Brain microvascular endothelial cell (primary cell): ENCODE measurements at places on chromosomes 4 and X.
A peak's percentile ranks its signal among the peaks of the same experiment; 100 is the strongest.

DNA sequence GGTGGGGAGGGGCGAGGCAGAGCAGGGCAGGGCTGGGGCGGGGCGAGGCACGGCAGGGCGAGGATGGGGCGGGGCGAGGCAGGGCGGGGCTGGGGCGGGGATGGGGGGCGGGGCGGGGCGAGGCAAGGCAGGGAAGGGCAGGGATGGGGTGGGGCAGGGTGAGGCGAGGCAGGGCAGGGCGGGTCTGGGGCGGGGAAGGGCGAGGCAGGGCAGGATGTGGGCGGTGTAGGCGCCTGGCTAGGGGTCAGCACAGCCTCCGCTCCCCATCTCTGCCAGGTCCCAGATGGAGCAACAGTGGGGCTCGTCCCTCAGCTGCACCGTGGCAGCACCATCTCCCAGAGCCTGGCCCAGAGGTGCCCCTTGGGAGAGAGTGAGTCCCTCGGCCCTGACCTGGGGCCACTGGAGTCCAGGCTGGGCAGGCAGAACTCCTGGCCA, 4.2 kb upstream of the SRPK3 start:
- DNase-seq = no peak

- DNase-seq = no peak
These were observed at the start of gene GPC3 for GRCh38 chrX:133985164-133985966. GPC3 (minus strand) TSS chrX:133985594.

GRCh38 chr4:26468977-26469376, 21.3 kb downstream of the CCKAR start:
- no peak for DNase-seq

DNA sequence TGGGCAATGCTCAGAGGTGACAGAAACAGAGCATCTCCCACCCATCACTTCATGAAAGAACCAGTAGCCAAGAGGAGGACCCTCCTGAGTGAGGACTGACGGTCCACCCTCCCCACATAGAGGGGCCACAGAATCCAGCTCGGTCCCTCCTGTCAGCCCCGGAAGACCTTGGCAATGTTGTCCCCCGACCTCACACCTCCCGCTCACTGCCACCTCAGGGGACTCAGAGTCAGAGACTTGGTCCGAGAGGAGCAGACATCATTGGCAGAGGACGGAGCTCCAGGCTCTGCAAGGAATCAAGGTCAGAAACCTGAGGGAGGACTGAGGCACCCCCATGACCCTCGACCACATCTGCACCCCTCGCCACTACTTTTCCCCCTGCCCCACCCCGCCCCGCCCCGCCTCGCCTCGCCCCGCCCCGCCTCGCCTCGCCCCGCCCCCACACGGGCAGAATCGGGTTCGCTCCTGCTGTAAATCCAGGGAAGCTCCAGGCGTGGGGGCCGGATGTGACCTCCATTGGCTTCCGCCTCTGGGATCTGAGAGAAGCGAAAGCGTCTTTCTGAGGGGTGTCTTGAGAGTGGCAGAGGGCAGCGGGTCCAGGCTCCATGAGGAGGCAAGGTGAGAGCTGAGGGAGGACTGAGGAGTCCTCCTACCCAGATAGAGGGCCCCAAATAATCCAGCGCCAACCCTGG, at the start of gene MAGEA11:
Gene MAGEA11 (plus strand): TSS at position 516 of the 692 bp plus-strand sequence. CDS start 1,100 bp downstream, outside the sequence.
- no peak for DNase-seq

- no peak for DNase-seq
These were observed 14.4 kb downstream of the FOXP3 start for GRCh38 chrX:49250066-49250465.

- DNase-seq = no peak
These were observed 13.0 kb downstream of the FGD1 start for GRCh38 chrX:54482839-54483593.

GRCh38 chr4:6277139-6277802, 7.6 kb downstream of the WFS1 start:
- DNase-seq = no peak

GRCh38 chr4:113147498-113148111, 98.2 kb downstream of the ANK2 start:
- DNase-seq = no peak

- DNase-seq = no peak
These were observed 188.2 kb upstream of the ATP6AP2 start for GRCh38 chrX:40392599-40392998.

GRCh38 chrX:134911348-134911747, 79.4 kb upstream of the SMIM10 start:
- no peak for DNase-seq

DNA sequence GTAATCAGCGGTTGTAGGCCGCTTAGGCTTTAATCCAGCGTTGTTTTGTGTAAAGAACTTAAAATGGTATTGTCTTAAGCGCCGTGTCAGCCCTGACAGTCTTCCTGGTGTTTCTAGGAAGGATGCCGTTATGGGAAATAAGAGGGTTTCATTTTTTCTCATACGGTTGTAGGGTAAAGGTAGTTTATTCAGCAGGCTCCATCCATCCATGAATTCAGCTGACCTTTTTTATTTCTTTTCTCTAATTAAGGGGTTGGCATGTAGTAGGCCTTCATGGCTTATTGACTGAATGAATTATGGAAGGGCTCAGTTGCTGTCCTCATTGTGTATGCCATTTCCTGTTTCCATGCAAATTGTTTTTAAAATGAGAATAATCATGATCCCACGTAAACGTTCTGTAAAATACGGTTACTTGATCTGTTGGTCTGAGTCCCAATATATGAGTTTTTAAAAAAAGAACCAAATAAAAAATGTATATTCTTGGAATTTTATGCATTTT, 693 bp downstream of the OCIAD1 start:
- DNase-seq = no peak

- DNase-seq = no peak
These were observed 58.9 kb upstream of the PROM1 start for GRCh38 chr4:16142598-16143310.

DNA sequence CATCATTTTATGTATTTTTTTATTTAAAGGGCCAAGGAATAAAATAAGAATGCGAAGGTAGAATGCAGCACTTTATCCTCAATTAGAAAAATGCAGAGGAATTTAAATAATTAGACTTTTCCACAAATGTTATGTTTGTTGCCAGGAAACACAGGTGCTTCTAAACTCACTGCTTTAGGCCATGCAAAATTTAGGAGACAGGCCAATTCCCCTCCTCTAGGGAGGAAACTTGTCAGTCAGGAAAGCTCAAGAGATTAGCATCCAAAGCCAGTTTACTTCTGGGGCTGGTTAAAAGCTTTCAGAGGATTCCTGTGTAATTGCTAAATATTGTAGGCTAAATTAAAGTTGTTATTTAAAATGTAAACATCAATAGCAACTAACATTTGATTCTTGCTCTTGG, 124.5 kb downstream of the DMD start:
- no peak for DNase-seq

DNA sequence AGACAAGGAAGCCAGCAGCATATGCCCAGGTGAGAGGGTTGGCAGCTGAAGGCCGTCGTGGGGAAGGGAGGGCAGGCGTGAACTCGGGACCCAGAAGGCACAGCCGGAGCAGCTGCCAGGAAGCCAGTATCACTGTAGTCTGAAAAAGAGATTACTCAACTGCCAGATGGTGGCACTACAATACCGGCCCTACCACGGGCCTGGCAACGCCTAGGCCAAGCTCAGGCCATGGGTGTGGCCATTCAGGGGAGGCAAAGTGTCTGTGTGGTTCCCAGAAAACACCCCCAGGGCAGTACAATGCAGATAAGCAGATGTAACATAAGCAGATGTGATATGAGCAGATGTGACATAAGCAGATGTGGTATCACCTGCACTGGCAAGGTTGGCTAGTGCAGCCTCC, 236.0 kb downstream of the AFAP1 start:
- DNase-seq = no peak

DNA sequence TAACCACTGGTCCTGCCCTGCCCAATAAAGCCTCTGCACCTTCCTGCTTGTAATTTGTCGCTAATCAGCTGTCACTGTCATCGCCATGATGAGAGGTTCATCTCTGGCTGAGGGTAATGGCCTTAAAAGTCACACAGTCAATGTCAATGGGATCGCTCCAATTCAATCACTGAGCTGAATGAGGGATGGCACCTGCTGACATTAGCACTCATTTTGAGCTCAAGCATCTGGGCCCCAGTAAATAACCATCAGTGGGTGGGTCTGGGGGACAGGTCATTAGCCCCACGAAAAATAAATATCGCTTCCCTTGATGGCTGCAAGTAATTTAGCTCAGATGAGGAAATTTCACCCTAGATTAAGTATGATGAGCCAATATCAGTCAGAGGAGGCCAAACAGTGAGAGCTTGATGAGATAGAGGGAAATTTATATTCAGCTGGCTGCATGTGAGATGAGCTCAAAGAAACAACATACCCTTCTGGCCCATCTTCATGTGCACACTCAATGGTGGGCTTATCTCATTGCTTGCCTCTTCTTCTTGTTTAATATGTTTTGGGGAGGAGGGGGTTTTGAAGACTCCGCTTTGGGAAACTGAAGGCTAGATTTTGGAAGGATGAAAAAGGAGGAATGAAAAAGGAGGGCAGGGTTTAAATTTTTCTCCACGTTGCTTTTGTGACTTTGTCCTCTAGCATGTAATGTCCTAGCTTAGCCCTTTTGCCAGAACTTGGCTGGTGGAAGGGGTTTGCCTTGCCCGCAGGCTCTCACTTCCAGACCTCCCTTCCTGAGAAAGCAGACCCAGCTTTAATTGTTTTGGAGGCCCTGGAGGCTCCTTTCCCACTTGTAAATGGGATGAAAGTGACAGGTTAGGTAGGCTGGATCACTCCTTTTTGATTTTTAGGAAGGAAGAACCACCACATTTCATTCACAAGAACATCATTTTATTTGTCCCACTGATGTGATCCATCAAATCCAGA, 84.8 kb upstream of the PAQR3 start:
- no peak for DNase-seq

GRCh38 chrX:66872771-66873170, 233.9 kb upstream of the EDA2R start:
- DNase-seq = no peak

GRCh38 chr4:71683309-71683708, 100.6 kb downstream of the GC start:
- no peak for DNase-seq

GRCh38 chrX:40462795-40463194, 118.0 kb upstream of the ATP6AP2 start:
- no peak for DNase-seq

DNA sequence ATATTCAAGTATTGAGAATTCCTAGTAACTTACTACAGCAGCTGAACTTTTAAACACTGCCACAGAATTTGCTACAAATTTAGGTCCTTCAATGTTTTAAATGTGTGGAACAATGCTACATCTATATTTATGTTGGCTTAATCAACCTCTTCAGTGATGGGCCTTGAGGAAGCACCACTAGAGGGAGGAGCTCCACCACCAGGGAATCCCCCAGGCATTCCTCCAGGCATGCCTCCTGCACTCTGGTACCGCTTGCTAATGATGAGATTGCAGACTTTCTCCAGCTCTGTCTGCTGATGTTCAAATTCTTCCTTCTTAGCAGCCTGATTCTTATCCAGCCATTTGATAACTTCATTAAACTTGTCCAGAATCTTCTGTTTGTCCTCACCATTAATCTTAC, 190.8 kb downstream of the HTR2C start:
- no peak for DNase-seq

GRCh38 chrX:38959736-38960135, 158.5 kb downstream of the MID1IP1 start:
- no peak for DNase-seq

GRCh38 chrX:29661290-29661689, 554.1 kb upstream of the MAGEB2 start:
- peak; percentile 59 for DNase-seq

- peak; percentile 40 for DNase-seq
These were observed 17.2 kb downstream of the SPIN3 start for GRCh38 chrX:56978172-56978571.

GRCh38 chr4:39259571-39260330, 77.4 kb downstream of the WDR19 start:
- peak; percentile 22 for DNase-seq

DNA sequence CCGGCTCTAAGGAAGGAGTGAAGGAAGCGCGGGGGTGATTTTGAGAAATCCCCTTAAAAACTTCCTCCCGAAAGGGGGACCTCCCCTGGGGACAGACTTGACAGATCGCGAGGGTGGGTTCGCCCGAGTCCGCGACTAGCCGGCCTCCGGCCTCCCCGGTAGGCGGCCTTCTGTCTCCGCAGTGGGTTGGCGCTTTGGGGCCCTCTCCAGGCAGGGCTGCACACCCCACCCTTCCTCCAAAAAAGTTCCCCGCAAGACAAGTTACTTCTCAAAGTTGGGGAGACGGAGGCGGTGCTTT, 24.8 kb downstream of the HOPX start:
- DNase-seq = no peak

GRCh38 chrX:38870361-38870895, 69.2 kb downstream of the MID1IP1 start:
- DNase-seq = no peak

DNA sequence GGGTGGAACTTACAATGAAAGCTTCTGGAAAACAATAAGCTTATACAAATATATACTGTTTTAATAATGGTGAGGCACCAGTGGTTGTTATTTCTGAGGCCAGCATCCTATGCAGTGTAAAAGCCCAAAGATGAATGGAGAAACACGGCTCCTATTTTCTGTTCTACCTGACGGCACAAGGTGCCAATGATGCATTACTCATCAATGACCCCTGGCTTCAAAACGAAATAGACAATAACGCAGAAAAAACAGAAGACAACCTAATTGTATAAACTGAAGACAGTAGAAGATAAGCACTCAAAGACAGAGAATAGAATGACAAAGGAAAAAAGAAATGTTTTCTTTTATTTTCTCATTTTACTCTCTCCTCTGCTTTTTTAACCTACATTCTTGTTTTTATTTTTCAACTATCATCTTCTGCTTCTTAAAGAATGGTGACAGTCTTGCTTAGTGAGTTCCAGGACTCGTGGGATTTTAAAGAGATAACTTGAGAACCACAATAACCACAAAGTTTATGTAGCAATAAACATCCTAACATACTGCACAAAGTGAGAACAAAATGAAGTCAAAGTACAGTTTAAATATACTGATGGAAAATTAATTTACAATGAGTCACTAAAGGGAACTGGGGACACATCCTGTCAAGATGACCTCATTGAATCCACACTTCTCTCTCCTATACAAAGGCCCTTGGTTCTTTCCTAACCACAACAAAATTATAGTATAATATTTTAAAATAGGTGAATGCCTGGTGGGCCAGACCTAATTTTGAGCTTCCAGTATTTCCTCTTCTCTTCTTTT, 169.8 kb downstream of the BTC start:
- DNase-seq = peak; percentile 71

DNA sequence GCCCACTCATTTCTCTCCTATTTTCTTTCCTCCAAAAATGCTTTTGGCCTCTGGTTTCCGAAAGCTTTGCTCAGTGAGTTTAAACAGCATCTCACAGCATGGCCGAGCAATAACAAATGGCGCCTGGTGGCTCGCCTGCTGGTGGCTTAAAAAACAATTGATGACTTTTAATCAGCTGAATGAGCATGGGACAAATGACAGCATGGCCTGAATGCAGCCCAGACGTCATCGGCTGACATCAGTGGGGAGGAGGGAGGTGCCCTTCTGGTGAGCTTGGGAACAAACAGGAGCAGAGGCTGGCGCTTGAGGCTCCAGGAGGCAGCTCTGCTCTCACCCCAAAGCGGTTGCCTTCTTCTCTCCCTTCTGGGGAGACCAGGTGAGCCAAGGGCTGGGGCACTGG, 286.4 kb downstream of the BCOR start:
- no peak for DNase-seq

- DNase-seq = peak; percentile 78
These were observed 89.4 kb upstream of the TRIM2 start for GRCh38 chr4:153114771-153115321.

- DNase-seq = no peak
These were observed 37.9 kb upstream of the SORCS2 start for GRCh38 chr4:7154351-7154981.
